Fibroblast of pulmonary artery (primary cell): ENCODE measurements at places on chromosomes 3 and 15.
A peak's percentile ranks its signal among the peaks of the same experiment; 100 is the strongest.

GRCh38 chr15:35458176-35458856 is 87.6 kb downstream of the DPH6 start:
- DNase-seq = no peak

DNA sequence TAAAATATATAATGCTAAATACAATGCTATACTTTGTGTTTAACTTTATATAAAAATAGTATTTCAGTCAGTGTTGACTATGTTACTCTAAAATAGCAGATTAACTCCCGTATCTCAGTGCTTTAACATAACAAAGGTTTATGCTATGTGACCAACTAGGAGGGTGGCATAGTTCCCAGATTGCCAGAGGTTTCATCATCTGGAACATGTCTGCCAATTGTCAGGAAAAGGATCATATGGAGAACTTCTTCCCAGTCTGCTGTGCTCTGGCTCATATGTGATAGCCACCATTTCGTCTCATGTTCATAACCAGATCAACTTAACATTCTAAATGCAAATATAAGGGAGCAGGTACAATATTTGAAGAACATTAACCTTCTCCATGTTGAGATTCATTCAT is 720.2 kb downstream of the MCTP2 start:
- no peak for DNase-seq

- DNase-seq = no peak
These were observed 42.7 kb downstream of the CADPS start for GRCh38 chr3:62832553-62832952.

GRCh38 chr3:87047852-87048251 is 56.9 kb upstream of the VGLL3 start:
- DNase-seq = no peak

DNA sequence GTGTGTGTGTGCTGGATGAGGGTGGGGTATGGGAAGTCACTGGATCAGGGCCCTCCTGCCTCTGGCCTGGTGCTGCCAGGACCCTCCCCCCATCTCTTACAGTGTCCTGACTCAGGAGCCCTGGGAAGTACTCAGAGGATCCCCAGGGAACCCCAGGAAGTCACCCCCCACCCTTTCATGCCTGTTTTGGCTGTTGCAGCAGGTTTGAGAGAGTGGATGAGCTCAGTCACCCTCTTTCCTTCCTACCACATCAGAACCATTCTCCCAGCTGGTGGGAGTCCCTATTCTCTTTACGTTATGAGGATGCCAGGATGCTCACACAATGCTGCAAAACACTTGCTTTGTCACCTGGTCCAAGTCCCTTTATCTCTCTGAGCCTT is 59.0 kb downstream of the BDH1 start:
- DNase-seq = no peak

DNA sequence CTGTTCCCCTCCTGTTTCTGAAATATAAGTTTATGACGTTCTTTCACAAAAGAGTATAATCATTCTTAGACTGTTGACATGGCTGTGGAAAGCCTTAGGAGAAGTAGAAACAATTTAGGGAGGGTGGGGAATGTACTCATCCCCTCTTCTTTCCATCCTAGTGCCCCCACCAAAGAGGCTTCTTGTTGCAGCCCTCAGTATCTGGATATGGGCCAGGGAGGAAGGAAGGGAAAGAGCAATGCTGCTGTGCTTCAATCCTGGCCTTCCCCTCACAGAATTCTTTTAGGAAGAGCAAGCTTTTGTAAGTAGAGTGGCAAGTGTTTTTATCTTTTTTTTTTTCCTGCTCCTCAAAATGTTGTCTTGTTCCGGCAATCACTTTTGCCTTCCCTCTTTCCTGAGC is 1.7 kb downstream of the INAFM2 start:
- no peak for DNase-seq

GRCh38 chr15:58425834-58426233 is 6.0 kb upstream of the LIPC start:
- no peak for DNase-seq

DNA sequence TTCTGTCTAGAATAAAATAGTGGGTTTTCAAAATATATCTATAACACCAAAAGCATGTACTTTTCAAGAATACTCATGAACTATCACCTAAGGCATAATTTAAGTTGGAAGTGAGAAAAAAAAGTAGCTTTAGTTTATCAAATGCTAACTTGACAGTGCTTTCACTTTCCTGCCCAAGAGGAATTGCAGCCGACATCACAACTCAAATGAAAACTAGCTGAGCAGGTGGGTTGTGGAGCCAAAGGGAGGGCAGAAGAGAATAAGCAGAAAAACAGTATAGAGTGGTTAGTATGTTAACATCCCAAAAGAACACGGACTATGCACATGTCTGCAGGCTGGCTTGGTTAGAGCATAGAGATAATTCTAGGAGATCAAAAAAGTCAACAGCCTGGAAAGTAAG is 120.9 kb downstream of the NEDD4 start:
- DNase-seq = no peak

DNA sequence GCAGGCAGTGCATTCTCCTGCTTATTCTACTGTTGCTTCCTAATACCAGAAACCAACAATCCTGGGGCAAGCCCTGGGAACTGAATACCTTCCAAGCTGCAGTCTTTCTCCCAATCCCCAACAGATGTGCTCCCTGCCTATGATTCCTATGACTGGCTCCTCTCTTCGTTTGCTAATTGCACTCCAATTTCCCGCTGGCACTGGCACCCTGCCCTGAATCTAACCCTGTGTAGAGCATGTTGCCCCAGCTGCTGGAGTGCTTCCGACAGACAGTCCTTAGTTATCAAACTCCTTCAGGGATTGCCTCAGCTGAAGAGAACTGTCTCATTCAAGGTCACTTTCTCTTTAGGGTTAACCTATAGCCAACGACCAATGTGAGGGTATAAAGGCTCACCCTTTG is 214.1 kb downstream of the NECTIN3 start:
- no peak for DNase-seq

DNA sequence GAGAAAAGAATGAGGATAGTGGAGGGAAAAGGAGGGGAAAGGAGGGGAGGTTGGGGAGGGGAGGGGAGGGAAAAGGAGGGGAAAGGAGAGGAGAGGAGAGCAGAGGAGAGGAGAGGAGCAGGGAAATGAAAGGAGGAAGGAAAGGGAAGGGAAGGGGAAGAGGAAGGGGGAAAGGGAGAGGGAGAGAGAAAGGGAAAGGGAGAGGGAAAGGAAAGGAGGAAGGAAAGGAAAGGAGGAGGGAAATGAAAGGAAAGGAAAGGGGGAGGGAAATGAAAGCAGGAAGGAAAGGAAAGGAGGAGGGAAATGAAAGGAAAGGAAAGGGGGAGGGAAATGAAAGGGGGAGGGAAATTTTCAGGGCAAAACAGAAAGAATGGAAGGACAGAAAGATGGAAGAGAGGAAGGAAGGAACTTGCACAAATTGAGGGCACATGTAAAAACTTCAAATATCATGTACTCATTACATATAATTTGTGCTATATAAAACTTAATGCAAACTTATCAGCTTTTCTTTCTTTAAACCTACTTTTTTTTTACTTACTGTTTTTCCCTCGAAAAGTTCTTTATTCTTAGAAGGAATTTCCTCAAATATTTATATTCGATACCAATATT is 148.0 kb downstream of the ZBTB20 start:
- DNase-seq = no peak

GRCh38 chr3:11917051-11917450 is 70.4 kb upstream of the TAMM41 start:
- no peak for DNase-seq

- DNase-seq = peak; percentile 51
These were observed 4.5 kb upstream of the PARP15 start for GRCh38 chr3:122572940-122573412.

- no peak for DNase-seq
These were observed 122.0 kb upstream of the RARB start for GRCh38 chr3:25306066-25306465.
